ENCODE measurements at places on chromosomes 16 and 17.

GRCh38 chr16:83630979-83631378, 176.8 kb upstream of the HSBP1 start:
- no peak for DNase-seq

GRCh38 chr17:14212401-14212800, 24.3 kb downstream of the CDRT15 start:
- DNase-seq = no peak

DNA sequence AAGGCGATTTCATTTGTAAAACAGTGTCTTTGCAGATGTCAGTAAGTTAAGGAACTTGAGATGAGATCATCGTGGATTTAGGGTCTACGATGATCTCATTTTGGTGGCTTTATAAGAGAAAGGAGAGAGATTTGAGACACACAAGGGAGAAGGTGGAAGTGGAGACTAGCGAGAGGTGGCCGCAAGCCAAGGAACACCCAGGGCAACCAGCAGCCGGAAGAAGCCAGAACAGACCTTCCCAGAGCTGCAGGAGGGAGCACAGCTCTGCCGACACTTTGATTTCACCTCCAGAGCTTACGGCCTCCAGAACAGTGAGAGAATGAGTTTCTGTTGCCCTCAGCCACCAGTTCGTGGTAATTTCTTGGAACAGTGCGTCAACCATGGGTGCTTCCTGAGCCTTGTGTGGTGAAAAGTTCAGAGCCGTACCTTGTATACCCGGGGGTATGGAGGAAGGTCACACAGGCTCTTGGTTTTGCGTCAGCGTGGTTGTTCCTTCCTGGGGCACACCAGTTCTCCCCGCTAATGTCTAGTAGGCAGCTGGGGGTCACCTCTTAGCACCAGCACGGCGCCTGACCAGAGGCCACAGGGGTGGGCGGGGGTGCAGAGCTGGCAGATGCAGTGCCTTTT, 12.9 kb upstream of the SEC14L1 start:
- no peak for DNase-seq

- no peak for DNase-seq
These were observed 5.8 kb downstream of the FOXL1 start for GRCh38 chr16:86584071-86584685.
